ENCODE measurements at places on chromosomes 16 and 17. TPM values are rescaled to one million over a fixed set of nuclear protein-coding genes. Genes with fewer than 3 reads are reported as not detected.

GRCh38 chr17:42251115-42251514 is 25.1 kb downstream of the STAT5B start:
- peak; percentile 52 for DNase-seq

DNA sequence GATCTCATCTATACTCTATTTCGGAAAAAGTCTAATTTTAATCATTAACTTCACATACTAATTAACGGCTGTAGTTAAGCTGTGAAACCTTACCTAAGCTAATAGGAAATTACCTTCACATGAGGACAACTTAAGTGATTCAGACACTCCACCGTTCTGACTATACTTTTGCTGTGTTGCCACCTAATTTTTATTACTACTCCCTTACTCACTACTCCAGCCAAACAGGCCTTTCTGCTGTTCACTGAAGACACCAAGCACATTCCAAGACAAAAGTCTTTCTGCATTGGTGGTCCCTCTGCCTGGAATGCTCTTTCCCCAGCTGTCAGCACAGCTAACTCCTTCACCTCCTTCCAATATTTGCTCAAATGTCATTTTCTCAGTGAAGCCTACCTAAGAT is 1.3 kb downstream of the CMTR2 start:
- no peak for DNase-seq

DNA sequence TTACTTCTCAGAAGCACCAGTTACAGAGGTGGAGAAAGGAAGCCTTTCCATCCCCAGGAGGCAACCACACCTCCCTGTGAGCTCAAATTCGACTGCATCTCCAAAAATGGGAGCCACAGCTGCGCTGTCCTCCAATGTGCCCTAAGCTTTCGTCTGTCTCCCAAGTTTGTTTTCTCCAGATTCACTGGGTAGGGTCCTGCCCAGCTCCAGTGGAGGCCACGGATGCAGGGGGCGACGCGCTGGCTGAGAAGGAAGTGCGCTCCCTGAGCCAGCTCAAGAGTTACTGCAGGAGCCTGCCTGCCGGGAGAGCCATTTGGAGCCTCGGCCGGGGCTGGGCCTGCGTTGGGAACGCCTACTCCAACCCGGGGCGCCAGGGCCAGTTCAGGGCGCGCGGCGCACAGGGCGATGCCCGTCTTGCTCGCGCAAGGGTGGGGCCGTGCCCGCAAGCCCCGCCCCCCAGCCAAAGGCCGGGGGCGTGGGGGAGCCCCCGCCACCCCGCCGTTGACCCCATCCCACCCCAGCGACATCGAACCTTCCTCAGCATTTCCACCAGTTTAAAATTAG is 19.5 kb downstream of the SIAH1 start:
- peak; percentile 60 for DNase-seq

GRCh38 chr16:67873435-67874370 is 851 bp downstream of the EDC4 start:
- DNase-seq: no peak

Gene KRT25
- not detected for total RNA-seq

Gene KCNJ18
- not detected for total RNA-seq

Gene PTGES3L
- under 0.01 TPM for total RNA-seq

Gene HOXB4
- 1.2 TPM for total RNA-seq

Gene MED1
- total RNA-seq: 19.6 TPM

DNA sequence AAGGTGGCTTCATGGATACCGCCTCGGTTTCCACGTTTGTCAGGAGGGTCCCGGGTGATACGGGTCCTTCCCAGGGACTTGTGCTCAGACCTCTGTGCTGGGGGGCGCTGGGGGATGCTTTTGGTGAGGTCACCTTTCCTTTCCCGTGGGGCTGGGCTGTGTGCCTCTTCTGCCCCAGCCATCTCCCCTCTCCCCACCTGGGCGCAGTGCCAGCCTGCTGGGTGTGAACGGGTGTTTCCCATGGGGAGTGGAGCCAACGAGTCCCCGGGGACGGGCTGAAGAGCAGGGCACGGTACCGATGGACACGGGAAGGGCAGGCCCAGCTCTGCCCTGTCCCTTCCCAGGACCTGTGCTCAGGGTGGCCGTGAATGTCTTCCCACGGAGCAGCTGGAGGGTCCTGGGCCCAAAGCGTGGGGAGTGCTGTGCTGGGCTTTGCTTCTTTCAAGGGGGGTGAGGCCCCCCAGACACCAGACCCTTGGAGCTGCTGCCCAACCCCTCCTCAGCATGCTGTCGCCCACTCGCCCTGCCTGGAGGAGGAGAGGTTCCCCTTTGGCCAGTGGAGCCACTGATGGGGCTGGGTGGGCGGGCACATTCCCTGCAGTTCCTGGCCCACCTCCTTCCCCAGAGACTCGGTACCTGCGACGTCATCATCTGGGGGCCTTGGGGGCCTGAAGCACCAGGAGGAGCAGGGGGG is 15.5 kb downstream of the TELO2 start:
- no peak for DNase-seq

Gene HOXB7
- under 0.01 TPM for total RNA-seq

Gene KRTAP1-5
- not detected for total RNA-seq

GRCh38 chr17:2865228-2865627 is 69.0 kb downstream of the RAP1GAP2 start:
- no peak for DNase-seq

DNA sequence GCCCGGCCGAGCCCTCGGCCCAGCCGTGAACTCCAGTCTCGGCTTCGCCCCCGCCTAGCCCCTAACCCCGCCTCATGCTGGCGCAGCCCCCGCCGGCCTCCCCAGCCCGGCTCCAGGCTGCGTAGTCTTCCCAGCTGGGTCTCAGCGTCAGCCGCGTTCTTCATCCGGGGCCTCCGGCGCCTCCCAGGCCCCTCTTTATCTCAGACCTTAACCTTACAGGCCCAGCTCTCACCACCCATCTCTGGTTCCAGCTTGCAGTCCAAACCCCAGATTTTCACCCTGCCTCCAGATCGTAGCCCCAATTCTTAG is at the start of gene PROCA1:
PROCA1 (minus strand) TSS at position 166 of the 309 bp plus-strand sequence. CDS start 228 bp downstream, outside the sequence.
- no peak for DNase-seq

Gene FNDC8
- total RNA-seq: not detected

GRCh38 chr17:2893422-2893914 is 97.2 kb downstream of the RAP1GAP2 start:
- DNase-seq: no peak

GRCh38 chr17:39385040-39385439 is 16.4 kb downstream of the FBXL20 start:
- DNase-seq: no peak

GRCh38 chr17:67044016-67044772 is at the start of gene CACNG1:
TSS of gene CACNG1 (plus strand) at chr17:67044554. CDS start at chr17:67044661, 107 bp downstream.
- no peak for DNase-seq

DNA sequence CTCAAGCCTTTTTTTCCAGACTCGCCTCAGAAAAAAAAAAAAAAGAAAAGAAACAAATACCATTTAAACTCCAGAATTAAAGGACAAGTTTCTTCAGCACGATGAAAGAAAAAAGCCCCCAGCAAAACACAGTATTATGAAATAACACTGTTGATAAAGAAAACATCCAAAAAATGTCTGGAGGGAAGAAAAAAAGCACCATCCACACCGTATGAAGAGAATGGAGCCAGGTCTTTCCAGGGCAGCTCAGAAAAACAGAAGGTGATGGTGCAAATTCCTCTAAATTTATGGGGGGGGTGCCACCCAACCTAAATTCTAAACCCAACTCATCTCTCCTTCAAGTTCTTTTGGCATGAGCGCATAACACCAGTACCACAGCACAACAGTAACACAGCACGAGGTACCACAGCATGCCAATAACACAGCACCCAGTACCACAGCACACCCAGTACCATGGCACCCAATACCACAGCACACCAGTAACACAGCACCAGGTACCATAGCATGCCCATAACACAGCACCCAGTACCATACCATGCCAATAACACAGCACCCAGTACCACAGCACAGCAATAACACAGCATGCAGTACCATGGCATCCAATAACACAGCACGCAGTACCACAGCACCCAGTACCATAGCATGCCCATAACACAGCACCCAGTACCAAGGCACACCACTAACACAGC is 19.0 kb downstream of the AXIN1 start:
- DNase-seq: no peak

Gene CALB2
- not detected for total RNA-seq

GRCh38 chr17:19460700-19461099 is 49.7 kb downstream of the RNF112 start:
- peak; percentile 41 for DNase-seq

DNA sequence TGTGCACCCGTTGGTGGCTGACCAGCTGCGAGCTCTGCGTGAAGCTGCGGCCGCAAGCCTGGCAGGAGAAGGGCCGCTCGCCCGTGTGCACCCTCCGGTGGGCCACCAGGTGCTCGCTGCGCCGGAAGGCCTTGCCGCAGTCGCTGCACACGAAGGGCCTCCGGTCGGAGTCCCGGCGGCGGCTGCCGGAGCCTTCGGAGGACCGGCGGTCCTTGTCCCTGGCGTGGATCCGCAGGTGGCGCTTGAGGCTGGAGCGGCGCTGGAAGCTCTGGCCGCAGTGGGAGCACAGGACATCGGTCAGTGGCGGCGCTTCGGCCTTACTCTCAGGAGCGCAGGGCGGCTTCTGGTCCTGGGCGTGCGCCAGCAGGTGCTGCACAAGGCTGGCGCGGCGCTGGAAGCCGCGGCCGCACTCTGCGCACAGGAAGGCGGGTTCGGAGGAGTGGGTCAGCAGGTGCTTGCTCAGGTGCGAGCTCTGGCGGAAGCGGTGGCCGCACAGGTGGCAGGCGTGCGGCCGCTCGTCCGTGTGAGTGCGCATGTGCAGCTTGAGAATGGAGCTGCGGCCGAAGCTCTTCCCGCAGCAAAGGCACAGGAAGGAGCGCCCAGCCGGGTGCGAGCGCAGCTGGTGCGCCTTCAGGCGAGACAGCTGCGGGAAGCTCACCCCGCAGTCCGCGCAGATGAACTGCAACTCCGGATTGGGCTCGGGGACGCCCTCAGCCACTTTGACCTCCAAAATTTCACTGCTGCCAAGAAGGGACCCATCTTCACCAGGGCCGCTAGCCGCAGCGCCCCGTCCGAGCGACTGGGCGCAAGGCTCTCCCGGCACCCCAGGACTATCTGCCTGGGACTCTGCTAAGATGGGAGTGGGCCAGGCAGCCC is 9.1 kb downstream of the ZSCAN10 start:
- DNase-seq: no peak

- no peak for DNase-seq
These were observed 445.3 kb upstream of the TOM1L1 start for GRCh38 chr17:54455251-54455868.

- DNase-seq: no peak
These were observed 23.9 kb downstream of the PIEZO1 start for GRCh38 chr16:88761143-88761534.

Gene AOC2
- total RNA-seq: 0.22 TPM

DNA sequence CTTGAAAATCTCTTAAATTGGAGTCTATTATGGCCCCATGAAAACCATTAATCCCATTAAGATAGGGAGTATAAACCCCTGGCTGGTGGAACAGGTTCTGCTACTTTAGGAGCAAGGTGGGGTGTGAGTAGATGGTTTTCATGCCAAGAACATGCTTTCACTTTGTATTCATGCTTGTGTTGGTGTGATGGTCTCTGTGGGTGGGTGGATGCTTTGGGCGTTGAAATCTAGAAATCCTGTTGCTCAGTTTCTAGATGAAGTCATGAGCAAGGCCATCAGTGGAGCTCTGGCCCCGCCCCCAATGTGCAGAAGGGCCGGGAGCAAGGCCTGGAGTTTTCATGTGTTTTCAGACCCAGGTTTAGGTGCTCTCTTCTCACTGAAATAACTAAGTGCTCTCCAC is 20.1 kb downstream of the PLD6 start:
- no peak for DNase-seq

Gene MLYCD
- total RNA-seq: 3.6 TPM

DNA sequence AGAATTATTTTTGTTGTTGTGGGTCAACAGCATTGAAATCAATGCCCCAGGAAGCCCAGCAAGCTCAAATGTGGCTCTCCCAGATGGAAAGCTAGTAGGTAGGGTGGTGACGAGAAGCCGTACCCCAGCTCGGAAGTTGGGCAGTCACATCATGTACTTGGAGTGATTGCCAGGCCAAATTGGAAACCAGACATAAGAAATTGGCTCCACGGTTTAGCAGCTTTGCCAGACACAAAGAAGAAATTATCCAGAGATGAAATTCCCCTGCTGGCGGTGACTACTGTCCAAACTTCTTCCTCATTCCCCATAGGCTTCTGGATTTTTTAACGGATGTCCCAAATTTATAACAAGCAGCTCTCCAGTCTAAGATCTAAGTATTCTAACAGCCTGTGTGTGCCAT is 95.9 kb downstream of the OR1D5 start:
- no peak for DNase-seq

DNA sequence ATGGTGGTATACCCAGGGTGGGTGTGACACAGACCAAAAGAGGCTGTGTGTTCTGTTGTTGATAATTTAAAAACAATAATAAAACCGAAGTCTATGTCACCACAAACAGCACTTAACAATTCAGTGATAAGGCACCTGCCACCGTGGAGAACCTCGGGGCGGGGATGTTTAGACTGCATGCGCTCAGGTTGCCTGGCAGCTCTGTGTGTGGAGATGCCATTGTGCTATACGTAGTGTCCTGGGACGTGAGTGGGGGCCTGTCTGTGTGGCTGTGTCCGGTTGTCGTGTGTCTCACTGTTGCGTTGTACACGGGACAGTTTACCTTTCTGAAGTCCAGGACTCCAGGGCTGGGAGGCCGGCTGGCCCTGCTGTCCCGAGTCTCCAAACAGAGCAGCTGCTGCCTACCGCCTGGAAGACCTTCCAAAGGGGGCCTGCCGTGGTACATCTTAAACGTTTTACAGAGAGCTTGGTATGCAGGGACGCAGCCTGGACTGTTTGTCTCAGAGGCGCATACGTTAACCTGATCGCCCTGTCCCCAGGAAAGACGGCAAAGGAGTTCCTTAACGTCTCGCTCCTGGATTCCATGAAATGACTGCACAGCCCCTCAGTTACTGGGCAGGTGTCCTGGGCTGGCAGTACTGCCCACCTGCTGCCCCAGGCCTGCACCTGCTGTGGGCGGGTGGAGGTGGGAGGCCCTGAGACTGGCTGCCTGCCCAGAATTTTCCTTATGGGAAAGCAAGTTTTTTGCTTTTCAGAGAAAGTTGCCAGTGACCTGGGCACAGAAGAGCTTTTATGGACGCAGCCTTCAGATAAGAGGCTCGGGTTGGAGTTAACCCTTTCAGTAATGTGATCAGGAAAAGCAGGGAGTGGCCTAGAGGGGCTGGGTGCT is 19.0 kb downstream of the SPIRE2 start:
- DNase-seq: no peak

DNA sequence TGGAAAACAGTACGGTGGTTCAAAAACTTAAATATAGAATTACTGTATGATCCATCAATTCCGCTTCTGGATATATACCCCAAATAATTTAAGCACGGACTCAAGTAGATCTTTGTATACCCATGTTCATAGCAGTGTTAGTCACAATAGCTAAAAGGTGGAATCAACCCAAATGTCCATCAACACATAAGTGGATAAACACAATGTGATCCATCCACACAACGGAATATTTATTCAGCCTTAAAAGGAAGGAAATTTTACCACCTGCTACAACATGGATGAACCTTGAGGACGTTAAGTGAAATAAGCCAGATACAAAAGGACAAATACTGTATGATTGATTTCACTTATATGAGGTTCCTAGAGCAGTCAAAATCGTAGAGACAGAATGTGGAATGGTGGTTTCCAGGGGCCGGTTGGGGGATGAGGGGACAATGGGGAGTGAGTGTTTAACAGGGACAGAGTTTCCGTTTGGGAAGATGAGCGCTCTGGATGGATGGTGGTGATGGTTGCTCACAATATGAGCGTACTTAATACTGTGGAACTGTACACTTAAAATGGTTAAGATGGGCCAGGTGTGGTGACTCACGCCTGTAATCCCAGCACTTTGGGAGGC is 5.4 kb upstream of the RNF222 start:
- no peak for DNase-seq

Measured in lung microvascular endothelial cell (primary cell).